Spinal cord (tissue), 10 donors: ENCODE measurements at places on chromosomes 3 and 15. TPM values are rescaled to one million over a fixed set of nuclear protein-coding genes. Genes with fewer than 3 reads are reported as not detected.

Gene GABRR3
- not detected for polyA plus RNA-seq

GRCh38 chr3:41882956-41883355 lies 78.9 kb downstream of the ULK4 start:
- no peak for DNase-seq

DNA sequence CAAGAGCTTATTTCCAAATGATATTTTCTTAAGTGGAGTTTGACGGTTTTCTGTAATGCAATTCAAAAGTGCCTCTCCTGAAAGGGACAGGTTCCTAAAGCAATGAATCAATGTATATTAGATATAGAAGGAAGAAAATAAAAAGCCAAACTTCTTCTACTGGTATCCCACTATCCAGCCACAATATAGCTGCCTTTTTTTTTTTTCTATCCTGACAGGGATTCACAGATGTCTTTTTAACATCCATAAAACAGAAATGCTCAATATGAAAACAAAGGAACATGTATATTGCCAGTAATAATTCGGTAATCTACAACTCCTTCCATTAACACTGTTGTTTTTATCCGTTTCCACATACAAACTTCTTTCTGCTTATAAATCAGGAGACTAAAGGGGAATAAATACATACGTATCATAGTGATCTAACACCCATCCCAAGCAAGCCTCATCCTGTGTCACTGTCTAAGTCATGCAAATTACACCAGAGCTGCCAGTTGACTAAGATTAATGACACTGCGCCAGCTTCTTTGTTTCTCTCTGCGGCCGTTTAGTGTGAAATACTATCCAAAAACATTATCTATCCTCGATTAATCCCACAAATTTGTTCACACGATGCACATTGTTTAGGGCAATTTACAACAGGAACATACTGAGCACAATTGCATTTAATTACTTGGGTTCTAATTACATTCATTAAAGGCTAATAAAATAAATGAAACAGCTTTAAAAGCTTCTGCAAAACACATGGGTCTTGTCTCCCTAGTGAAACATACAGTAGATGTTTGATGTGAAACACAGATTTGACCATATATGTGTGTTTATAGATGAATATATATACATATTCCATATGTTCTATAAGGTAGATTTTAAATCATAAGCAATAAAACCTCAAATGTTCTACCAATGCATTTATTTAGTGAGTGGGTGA lies 51.9 kb upstream of the CDIN1 start:
- DNase-seq, result peak; percentile 96

Gene CNTN6
- 17.5 TPM for polyA plus RNA-seq

GRCh38 chr3:180747805-180748361 lies 68.6 kb upstream of the CCDC39 start:
- DNase-seq, result no peak

DNA sequence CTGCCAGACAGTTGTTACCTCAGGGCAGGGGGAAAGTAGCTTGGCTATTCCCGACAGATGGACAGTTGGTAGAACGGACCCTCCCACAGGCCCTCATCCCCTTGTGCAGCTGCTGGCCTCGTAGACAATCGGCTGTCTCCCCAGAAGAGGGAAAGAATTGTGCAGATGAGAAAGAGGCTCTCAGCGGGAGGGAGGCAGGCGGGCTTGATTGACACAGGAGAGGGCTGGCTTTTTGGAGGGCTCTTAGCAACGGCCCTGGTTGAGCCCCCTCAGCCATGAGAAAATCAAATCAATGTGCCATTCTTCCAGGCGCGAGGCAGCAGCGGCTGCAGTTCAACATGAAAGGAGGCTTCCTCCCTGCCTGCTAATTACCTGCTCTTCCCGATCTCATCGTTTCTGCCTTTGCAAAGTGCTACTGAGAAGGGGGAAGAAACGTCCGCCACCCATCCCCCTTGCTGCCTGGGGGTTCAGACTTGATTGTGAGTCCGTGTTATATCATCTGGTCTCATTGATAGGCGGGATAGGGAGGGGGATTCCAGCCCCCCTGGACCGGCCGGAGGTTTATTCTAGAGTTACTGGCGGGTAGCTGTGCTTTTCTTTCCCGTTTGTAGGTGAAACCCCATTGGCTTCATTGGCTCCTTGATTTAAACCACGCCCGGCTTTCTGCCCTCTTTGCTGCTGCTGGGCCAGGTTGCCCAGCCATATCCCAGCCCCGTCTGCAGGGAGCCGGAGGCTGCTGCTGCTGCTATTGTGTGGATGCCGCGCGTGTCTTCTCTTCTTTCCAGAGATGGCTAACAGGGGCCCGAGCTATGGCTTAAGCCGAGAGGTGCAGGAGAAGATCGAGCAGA lies at the start of gene TAGLN3:
Gene TAGLN3, plus strand, starts transcription at position 287 of the 848 bp plus-strand sequence. Its CDS starts 501 bp downstream, at position 788.
- no peak for DNase-seq

Gene HRG
- not detected for polyA plus RNA-seq

Gene ZNF660
- 8.3 TPM for polyA plus RNA-seq

- DNase-seq, result no peak
Measured at GRCh38 chr3:99872923-99873254, 55.2 kb downstream of the CMSS1 start.

GRCh38 chr15:39623529-39623931 lies 42.7 kb downstream of the THBS1 start:
- DNase-seq, result no peak

Gene ZNF662
- 26.9 TPM for polyA plus RNA-seq

Gene ADIPOQ
- 0.08 TPM for polyA plus RNA-seq

DNA sequence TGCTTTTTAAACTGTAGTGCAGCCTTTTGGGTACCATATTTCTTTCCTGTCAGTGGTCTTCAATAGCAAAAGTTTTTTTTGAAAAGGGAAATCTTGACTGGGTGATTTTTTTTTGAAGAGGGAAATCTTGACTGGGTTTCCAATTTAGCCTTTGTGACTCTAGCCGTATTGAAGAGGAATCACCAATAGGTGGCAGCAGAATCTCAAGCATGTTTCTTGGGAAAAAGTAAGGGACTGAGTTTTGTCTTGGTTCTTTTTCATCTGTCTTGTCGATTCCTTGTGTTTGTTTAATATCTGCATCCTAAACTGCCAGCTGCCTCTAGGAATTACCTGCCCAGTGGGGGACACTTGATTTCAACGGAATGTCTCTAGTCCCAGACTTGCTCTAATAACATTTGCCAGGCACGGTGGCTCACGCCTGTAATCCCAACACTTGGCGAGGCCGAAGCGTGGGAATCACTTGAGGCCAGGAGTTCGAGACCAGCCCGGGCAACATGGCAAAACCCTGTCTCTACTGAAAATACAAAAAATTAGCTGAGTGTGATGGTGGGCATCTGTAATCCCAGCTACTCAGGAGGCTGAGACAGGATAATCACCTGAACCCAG lies 89.2 kb downstream of the RBPMS2 start:
- DNase-seq, result peak; percentile 92

DNA sequence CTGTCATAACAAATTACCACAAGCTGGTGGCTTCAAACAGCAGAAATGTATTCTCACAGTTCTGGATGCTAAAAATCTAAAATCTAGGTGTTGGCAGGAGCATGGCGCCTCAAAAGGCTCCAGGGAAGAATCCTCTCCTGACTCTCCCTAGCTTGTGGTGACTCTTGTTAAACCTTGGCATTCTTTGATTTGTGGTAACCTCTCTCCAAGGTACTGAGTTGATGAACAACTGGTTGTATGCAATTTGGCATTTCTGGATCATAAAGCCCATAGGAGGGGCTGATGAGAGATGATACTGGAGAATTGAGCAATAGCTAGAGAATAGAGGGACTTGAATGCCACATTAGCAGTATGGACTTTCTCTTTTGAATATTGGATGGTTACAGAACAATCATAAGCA lies 821.8 kb downstream of the TBL1XR1 start:
- DNase-seq, result no peak

- DNase-seq, result no peak
Measured at GRCh38 chr3:176867681-176868663, 329.3 kb downstream of the TBL1XR1 start.

- no peak for DNase-seq
Measured at GRCh38 chr3:112931736-112932521, 43.0 kb downstream of the CD200R1 start.

- no peak for DNase-seq
Measured at GRCh38 chr3:177149106-177149505, 48.2 kb downstream of the TBL1XR1 start.
